Stimulated activated CD4-positive, alpha-beta T cell treated with anti-CD3 and anti-CD28 coated beads, Interleukin-4, amount 100 ng/mL, for 1 hour (primary cell): ENCODE measurements at places on chromosomes 5 and 9.

- DNase-seq: no peak
These were observed 960 bp upstream of the GFRA3 start for GRCh38 chr5:138275379-138275782.

DNA sequence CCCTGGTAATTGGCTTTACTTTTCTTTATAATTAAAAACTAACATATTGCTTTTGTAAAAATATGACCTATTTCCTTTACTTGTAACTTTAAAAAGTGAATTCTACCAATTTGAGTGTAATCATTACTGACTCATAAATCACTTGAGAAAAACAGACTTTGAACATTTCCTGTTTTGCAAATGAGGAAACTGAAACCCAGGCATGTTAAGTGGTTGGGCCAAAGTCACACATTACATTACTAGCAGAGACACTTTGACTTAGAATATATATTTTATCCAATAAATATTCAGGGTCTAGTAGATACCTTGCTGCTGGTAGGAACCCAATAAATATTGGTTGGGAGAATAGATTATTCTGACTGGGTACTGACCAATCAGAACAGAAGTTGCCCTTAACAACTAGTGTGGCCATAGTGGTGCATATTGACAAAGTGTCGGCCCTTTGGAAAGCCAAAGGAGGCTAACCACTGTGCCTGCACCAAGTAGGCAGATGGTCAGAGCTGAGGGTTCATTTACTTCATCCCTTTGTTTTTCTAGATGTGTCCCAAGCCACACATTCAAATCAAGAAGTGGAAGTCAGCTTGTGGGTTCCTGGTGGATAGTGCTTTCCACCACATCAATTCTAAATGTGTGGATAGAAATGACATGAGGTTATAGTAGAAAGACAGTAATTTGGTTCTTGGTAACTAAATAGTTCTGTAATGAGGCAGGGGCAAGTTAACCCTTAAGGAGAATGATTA lies 365.1 kb upstream of the RIOK2 start:
- DNase-seq: no peak

DNA sequence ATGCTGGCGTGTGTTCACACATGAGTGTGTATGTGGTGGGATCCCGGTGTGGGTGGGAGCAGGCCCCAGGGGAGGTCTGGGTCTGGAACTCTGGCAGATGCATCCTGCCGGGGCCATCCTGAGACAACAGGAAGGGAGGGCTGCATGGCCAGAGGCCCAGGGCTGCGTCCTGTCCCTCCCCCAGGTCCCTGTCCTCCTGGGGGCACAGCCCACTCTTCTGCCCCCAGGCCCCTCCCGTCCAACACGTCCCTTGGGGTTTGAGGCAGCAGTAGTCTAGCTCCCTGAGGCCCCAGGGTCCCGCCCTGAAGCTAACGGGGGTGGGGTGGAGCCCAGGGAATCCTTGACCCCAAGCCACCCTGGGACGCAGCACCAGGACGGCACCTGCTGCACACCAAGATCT lies 16.6 kb downstream of the FLT4 start:
- DNase-seq: no peak

- DNase-seq: no peak
These were observed 1523.9 kb downstream of the MAT2B start for GRCh38 chr5:165029099-165029870.

DNA sequence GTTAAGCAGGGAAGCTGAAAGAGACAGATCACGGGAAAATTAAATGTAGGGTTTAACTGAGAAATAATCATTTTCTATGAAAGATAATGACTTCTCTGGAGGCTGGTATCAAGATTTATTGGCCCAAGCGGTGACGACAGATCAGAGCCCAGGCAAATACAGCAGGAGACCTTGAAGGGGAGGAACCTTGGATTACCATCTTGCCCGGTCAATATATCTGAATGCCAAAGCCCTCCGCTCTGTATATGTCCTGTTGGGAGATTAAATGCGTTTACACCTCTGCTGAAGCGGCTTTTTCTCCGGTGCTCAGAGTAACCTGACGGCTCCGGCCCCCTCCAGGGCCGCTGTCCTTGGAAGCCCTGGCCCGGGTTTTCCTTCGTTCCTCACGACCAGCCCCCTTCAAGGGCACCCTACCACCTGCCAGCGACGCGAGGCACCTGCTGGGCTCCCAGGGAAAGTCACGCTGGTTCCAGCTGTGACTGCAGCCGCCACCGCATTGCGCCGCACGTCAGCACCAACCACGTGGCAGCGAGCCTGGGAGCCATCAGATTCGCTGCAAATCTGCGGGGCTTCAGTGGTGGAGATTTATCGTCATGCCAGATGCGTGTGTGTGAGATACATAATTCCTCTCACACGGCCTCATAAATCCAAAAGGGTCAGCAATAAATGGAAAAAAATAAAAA lies 4.4 kb upstream of the QSOX2 start:
- no peak for DNase-seq

DNA sequence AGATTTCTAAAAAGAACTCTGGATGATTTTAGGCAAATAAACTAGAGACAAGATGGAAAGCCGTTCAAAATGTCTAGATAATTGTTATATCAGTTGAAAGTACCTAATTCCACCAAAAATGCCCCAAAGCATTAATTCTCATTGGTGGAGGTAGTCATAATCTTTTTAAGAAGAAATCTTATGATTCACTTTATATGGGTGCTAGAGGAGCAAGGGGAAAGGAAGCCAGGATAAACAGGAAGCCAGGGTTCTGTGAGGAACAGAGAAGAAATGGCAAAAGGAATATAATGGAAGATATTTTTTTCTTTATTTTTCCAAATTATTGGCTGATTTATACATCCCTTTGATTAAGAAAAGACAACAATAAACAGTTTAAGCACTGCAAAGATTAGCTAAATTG lies 7.8 kb downstream of the YIPF5 start:
- DNase-seq: no peak

- no peak for DNase-seq
These were observed 153.2 kb downstream of the EDIL3 start for GRCh38 chr5:84231433-84231832.

GRCh38 chr9:82680179-82680935 lies 382.6 kb downstream of the RASEF start:
- DNase-seq: no peak

DNA sequence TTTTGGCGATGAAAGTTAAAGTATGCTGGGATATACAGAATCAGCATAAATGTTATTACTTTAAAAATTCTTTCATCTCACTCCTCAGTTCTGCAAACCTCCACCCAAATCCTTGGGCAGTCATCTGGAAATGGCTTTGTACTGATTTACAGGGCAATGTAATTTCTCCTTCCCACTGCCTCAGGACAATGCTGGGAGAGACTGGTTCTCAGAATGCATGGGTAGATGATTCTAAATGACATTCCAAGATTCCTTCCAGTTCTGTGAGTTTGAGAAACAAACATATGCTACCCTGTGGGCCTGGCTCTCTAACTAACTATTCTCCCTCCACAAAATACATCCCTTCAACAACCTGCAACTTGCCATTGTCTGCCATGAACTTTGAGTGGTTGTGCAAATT lies 7.5 kb upstream of the PSAT1 start:
- DNase-seq: no peak

- no peak for DNase-seq
These were observed 66.0 kb upstream of the FCN1 start for GRCh38 chr9:134983506-134984371.

DNA sequence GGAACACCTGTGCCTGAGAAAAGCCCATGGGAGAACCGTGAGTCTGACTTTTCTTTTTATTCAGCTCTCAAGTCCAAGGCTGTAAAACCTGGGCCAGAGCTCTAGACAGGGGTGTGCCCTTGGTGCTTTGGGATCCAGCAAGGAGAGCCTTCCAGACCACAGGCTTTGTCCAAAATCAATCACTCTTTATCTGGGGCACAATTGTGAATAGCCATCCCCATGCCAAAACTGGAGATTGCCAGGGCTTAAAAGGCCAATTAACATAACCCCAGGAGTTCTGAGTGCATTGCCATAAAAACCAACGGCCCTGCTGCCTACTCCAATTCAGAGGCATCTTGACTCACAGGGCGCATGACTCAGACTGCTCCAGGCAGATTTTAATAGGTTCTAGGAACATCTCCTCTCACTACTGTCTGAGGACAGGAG lies 391.8 kb downstream of the ARHGEF28 start:
- no peak for DNase-seq

GRCh38 chr9:93911136-93911745 lies 43.9 kb downstream of the BARX1 start:
- no peak for DNase-seq

DNA sequence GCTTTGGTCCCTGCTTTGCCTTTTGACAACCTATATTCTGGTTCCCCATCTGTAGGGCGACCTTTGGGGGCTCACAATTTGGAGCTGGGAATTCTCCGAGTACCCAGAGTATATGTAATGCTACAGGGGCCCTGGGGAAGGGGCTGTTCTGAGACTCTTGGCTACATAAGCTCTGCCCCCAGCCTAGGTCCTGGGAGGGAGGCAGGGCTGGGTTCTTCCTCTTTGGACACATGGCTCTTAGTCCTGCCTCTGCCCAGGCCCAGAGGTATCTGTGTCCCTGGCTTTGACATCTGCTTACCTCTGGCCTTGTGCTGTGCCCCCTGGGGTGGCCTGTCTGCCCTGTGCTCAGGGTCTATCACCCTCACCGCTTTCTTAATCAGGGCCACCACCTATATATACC lies 181.6 kb downstream of the CACNA1B start:
- DNase-seq: no peak

GRCh38 chr9:123523845-123524244 lies 167.8 kb downstream of the CRB2 start:
- DNase-seq: no peak

- no peak for DNase-seq
These were observed 75.4 kb downstream of the SLF1 start for GRCh38 chr5:94693845-94694370.

- DNase-seq: no peak
These were observed 380.1 kb upstream of the PRR16 start for GRCh38 chr5:120083851-120084542.

DNA sequence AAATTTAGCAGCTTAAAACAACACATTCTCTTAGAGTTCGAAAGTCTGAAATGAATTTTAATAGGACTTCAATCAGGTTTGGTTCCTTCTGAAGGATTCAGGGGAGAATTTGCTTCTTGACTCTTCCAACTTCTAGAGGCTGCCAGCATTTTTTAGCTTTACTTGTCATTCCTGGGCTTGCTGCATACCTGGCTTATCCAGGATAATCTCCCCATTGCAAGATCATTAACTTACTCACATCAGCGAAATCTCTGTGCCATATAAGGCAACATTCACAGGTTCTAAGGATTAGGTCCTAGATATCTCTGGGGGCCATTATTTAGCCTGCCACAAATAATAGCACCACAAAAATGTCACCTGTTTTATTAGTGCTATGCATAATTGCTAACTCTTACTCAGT lies 46.2 kb upstream of the PCSK5 start:
- no peak for DNase-seq

DNA sequence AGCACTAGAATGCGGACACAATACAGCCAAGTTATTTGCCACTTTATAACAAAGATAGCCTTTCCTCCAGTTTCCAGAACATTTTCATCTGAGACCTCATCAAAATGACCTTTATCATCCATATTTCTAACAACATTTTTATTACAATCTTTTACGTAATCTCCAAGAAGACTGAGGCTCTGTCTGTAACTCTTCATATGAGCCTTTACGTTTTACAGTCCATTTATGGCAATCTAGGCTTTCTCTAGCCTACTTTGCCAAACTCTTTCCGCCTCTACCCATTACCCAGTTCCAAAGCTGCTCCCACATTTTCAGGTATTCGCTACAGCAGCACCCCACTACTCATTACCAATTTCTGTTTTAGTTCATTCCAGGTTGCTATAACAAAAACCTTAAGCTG lies 8.2 kb upstream of the SEMA5A start:
- DNase-seq: no peak

- no peak for DNase-seq
These were observed 597 bp upstream of the CENPH start for GRCh38 chr5:69188811-69189161.

- no peak for DNase-seq
These were observed 343.1 kb downstream of the OSTF1 start for GRCh38 chr9:75431375-75431774.

- no peak for DNase-seq
These were observed 18.2 kb upstream of the FNIP1 start for GRCh38 chr5:131814990-131815389.

- DNase-seq: no peak
These were observed 711 bp upstream of the POU4F3 start for GRCh38 chr5:146337928-146338327.

GRCh38 chr5:77437194-77437593 lies 54.9 kb downstream of the WDR41 start:
- DNase-seq: no peak

GRCh38 chr5:87242242-87242641 lies 25.4 kb upstream of the RASA1 start:
- no peak for DNase-seq

DNA sequence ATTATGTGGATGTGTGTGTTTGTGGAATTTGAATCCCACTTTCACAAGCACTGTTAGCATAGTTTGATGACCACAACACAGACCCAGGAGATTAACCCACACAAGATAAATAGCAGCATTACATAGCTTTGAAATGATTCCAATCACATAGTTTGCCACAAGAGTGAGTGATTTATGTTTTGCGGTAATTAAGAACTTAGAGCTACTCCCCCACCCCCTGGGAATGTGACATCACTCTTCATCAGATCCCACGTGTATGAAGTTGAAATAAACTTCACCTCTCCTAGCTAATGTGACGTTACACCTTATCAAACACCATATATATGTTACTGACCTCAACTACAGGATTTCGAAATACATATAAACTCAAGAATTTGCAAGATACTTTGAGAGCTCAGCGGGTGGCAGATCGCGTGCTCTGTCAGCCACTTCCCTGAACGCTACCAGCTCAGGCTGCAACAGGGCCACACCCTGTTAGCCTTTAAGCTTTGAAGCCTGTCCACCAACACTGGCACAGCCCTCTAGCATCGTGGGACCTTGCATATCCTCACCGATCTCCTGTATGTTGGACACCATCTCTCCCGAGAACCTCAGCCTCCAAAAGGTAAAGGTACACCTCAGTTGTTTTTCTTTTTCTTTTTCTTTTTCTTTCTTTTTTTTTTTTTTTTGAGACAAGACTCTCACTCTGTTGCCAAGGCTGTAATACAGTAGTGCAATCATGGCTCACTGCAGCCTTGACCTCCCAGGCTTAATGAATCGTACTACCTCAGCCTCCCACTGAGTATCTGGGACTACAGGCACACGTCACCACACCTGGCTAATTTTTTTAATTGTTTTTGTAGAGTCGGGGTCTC lies 1.7 kb upstream of the AGTPBP1 start:
- no peak for DNase-seq

GRCh38 chr9:133379153-133380086 lies 3.3 kb downstream of the STKLD1 start:
- DNase-seq: no peak

- no peak for DNase-seq
These were observed 420.3 kb downstream of the GABRG2 start for GRCh38 chr5:162487528-162488525.

GRCh38 chr5:139980765-139981164 lies 62.3 kb downstream of the NRG2 start:
- no peak for DNase-seq

- DNase-seq: no peak
These were observed 537.1 kb upstream of the ST8SIA4 start for GRCh38 chr5:101440173-101440572.

GRCh38 chr9:123684393-123685149 lies 245.4 kb downstream of the DENND1A start:
- DNase-seq: no peak
